ENCODE measurements at places on chromosomes 6 and 20.

GRCh38 chr20:50186151-50186885 lies 4.3 kb upstream of the CEBPB start:
- H3K4me1 ChIP-seq, result no peaks in the 10 kb centered on the region
- DNase-seq, result peak; percentile 93
- no peak overlapping the region for H3K4me3 ChIP-seq
- peaks cover 17% of the 10 kb centered on the region for H3K27me3 ChIP-seq
- no peaks in the 10 kb centered on the region for H3K36me3 ChIP-seq

DNA sequence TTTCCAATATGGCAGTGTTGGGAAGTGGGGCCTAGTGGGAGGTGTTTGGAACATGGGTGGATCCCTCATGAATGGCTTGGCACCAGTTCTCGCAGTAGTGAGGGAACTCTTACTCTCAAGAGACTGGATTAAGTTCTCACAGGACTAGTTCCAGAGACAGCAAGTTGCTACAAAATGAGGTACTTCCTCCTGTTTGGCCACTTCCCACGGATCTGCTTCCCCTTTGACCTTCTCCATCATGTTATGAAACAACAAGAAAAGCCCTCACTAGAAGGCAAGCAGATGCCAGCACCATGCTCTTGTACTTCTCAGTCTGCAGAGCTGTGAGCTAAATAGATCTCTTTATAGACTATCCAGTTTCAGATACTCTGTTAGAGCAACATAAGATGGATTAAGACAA lies 3.1 kb downstream of the RSPH3 start:
- H3K4me3 ChIP-seq, result no peak overlapping the region
- H3K27me3 ChIP-seq, result peaks cover 10% of the 10 kb centered on the region
- H3K36me3 ChIP-seq, result no peaks in the 10 kb centered on the region
- H3K27ac ChIP-seq, result no peak overlapping the region
- peaks cover 25% of the 10 kb centered on the region for H3K4me1 ChIP-seq

DNA sequence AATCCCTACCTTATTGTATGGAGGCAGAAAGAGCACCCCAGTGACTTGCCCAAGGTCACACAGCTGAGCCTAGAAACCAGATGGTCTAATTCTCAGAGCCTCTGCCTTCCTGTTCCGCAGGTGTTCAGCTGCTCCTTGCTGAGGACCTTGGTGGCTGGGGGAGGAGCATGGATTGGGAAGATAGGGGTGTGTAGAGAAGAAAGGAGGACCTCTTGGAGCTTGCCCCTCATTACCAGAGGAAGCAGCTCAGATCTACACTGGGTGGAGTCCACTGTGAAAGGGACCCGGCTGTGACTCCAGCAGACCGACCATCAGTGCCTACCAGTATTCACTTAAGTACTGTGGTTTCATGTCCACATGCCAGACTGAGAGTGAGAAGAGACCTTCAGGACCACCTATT lies 15.2 kb downstream of the FOXP4 start:
- no peak overlapping the region for H3K4me3 ChIP-seq
- peaks cover 27% of the 10 kb centered on the region for H3K4me1 ChIP-seq
- no peak overlapping the region for H3K27ac ChIP-seq
- peaks cover 9% of the 10 kb centered on the region for H3K36me3 ChIP-seq
- H3K27me3 ChIP-seq, result peaks cover 92% of the 10 kb centered on the region

DNA sequence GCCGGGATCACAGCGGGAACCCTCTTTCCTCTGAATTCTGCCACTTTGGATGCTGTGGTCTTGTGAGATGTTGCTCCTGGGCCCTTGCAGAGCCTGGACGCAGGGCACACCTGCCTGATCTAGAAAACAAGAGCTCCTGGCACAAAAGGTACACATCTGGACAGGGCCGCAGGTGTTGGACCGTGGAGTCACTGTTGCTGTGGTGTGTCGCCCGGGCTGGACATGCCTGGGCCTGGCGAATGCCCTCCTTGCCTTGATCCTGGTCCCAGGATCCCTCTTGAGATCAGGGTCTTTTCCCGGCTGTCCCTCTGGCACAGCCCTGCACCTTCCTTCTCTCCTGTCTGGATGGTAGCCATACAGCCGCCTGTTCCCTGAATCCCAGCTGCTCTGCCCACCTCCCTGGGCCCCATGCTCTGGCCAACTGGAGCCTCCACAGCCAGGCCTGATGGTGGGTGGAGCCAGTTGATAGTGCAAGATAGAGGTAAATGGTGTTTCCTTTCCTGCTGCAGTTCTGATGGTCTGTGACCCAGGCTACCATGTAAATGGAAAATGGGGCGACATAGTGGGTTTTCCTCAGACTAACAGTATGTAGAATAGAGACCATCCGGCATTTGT lies 5.0 kb downstream of the FOXP4 start:
- no peak for DNase-seq
- H3K4me3 ChIP-seq, result no peak overlapping the region
- H3K36me3 ChIP-seq, result peaks cover 2% of the 10 kb centered on the region
- H3K27ac ChIP-seq, result no peak overlapping the region
- peaks cover 93% of the 10 kb centered on the region for H3K27me3 ChIP-seq

DNA sequence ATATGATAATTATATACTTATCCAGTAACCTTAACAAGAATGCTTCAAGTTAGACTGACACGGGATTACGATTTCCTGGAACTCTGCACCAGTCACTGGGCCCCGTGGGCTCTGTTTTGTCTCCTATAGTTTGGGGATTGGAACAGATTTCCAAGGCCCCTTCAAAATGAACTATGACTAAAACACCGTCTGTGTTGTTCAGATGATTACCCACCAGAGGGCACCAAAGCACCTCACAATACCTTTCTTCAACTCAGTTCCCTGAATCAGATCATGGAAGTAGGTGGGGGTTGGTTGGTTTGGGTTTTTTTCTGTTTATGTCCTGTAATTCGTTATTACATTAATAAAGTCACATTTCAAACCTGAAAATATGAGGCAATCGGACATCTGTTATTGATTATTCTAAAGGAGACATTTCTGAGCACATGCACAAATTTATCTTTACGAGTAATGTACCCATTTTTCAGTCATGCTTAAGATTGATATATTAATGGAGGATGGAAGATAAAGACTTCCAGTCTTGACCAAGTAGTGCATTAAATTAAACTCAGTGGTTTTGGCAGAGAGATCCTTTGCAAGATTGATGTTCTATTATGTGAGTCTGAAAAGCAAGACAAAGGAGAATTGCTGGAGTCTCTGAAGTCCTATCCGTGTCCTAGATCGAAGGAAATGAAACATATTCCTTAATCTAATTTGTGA lies 112.0 kb upstream of the COL21A1 start:
- H3K27ac ChIP-seq, result no peak overlapping the region
- peaks cover 5% of the 10 kb centered on the region for H3K27me3 ChIP-seq
- no peak overlapping the region for H3K4me3 ChIP-seq
- DNase-seq, result peak; percentile 72
- H3K4me1 ChIP-seq, result no peaks in the 10 kb centered on the region
- no peaks in the 10 kb centered on the region for H3K36me3 ChIP-seq

DNA sequence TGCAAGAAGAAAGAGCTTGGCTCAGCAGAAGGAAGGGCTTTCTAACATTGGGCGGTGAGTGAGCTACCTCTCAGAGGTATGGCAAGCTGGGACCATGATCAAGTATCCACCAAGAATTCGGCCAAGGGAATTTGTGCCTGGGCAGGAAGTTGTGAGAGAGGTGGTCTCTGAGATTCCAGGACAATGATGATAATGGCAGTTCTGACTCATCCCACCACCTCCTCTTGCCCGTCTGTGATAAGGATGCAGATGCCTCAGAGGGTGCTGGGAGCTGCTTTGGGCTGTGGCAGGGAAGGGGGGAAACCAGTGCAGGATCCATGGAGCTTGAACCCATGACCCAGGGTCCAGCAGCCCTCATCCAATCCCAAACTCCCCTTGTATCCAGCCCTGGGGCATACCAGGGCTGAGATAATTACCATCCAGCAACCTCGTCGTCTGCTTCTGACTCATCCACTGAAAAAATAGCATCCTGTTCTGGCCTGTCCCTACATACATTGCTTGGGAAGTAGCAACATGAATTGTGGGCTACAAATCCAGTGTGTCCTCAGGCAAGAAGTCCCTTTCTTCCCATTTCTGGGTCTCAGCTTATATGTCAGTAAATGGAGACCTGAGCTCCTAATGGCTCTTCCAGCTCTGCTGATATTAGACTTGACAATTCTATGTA lies 5.9 kb downstream of the TGM6 start:
- DNase-seq, result no peak
- H3K36me3 ChIP-seq, result no peaks in the 10 kb centered on the region
- no peak overlapping the region for H3K4me3 ChIP-seq
- no peak overlapping the region for H3K27ac ChIP-seq
- H3K27me3 ChIP-seq, result peaks cover 69% of the 10 kb centered on the region

DNA sequence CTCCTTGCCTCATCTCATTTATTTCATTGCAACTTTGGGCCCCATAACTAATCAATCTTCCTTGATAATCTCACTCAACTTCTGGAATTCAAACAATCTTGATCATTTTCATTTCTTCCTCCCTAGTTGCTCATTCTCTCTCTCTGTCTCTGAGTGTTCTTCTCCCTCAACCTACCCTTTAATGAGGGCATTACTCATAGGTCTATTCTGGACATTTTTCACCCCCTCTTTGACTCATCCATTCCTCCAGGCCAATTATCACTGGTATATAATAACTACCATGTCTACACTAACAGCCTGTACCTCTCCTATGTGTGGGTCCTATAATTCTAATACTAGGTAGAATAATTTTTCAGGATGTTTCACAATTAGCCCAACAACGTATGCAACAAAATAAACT lies 78.8 kb downstream of the COL21A1 start:
- no peaks in the 10 kb centered on the region for H3K27me3 ChIP-seq
- H3K36me3 ChIP-seq, result no peaks in the 10 kb centered on the region
- H3K4me3 ChIP-seq, result no peak overlapping the region
- no peak for DNase-seq

DNA sequence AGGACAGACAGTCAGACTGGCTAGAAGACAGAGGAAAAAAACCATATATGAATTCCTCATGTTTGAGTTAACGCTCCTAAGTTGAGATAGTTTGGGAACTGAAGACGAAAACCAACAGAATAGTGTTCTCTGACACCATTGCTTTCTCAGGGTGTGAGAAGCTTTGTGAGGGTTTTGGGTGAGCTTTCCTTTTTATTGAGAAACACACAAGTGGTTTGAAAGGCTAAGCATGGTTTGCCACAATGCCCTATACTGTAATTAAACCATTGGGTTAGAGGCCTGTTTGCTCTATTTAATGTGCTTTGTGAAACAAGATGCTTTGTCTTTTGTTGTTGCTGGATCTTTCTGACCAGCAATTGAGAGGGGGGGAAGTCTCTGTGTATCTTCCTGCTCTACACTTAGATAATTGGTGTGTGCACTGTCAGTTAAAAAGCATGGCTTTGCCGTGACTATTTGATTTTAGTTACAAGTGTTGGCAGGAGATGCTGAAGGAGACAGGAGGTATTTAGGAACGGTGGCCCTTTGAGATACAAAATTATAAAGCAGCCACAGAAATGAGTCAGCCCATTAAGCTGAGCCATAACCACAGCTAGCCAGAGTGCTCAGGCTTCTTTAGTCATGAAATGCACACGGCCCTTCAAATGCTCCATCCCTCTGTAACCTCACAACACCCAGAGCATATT lies 273.0 kb upstream of the PREP start:
- no peak for DNase-seq
- no peaks in the 10 kb centered on the region for H3K4me1 ChIP-seq
- H3K27me3 ChIP-seq, result peaks cover 9% of the 10 kb centered on the region
- no peak overlapping the region for H3K4me3 ChIP-seq
- no peak overlapping the region for H3K27ac ChIP-seq
- H3K36me3 ChIP-seq, result no peaks in the 10 kb centered on the region

DNA sequence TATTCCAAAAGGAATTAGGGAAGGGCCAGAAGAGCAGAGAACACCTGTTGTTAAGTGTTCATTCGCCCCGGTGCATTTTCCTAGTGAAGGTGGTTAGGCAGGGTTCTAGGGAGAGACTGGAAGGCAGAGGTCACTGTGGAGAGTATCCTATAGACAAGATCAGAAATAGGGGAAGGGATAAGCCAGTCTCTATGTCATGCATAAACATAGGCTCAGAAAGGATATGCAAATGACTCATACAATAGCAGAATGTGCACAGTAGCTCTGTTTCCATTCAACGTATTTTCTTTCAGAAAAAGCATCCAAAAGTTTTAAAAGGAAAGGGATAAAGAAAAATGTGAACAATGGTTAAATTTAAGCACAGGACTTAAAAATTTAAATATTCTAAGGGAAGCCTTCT lies 47.4 kb downstream of the BMP6 start:
- H3K4me1 ChIP-seq, result no peaks in the 10 kb centered on the region
- no peak overlapping the region for H3K27ac ChIP-seq
- no peak overlapping the region for H3K4me3 ChIP-seq
- peaks cover 7% of the 10 kb centered on the region for H3K27me3 ChIP-seq
- no peaks in the 10 kb centered on the region for H3K36me3 ChIP-seq

- H3K4me1 ChIP-seq, result peaks cover 2% of the 10 kb centered on the region
- DNase-seq, result no peak
- H3K36me3 ChIP-seq, result no peaks in the 10 kb centered on the region
- no peak overlapping the region for H3K4me3 ChIP-seq
Measured at GRCh38 chr6:3283641-3284435, 25.1 kb downstream of the PSMG4 start.

GRCh38 chr6:168376120-168376519 lies 56.5 kb upstream of the DACT2 start:
- no peak overlapping the region for H3K4me3 ChIP-seq
- DNase-seq, result no peak
- H3K4me1 ChIP-seq, result no peaks in the 10 kb centered on the region
- H3K27me3 ChIP-seq, result no peaks in the 10 kb centered on the region

DNA sequence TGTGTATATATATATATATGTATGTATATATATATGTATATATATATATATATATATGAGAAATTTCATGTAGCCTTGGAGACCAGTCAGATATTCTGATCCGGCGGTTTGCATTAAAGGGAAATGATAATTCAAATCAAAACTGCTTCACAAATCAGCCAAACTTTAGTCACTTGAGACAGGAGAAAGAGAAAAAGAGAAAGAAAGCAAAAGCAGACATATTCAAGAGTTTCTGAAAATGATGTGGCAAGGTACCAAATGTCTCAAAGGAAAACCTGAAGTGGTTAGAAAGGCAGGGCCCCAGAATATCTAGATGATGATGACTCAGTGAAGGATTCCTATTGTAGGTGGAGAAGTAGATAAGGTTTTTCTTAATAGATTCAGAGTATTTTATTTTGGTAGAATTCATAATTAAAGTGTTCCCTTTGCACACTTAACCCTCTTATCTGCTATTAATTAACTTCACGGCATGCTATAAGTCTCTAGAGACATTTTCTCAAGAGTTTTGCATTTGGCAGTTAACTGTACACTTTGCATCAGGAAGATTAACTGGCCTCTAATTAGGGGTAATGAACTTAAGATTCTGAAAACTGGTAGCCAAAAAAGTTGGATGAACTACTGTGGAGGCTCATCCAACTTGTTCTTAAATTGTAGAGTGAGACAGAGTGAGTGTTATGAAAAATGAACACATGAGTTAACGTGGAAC lies 50.1 kb upstream of the ASF1A start:
- no peaks in the 10 kb centered on the region for H3K27me3 ChIP-seq
- no peak overlapping the region for H3K4me3 ChIP-seq
- no peak overlapping the region for H3K27ac ChIP-seq
- DNase-seq, result no peak
- peaks cover 28% of the 10 kb centered on the region for H3K36me3 ChIP-seq
- H3K4me1 ChIP-seq, result peaks cover 17% of the 10 kb centered on the region

- no peak for DNase-seq
- H3K27ac ChIP-seq, result no peak overlapping the region
- no peaks in the 10 kb centered on the region for H3K27me3 ChIP-seq
- H3K4me3 ChIP-seq, result no peak overlapping the region
- H3K36me3 ChIP-seq, result peaks cover 70% of the 10 kb centered on the region
Measured at GRCh38 chr6:24888715-24889370, 46.9 kb downstream of the RIPOR2 start.

All from activated naive CD4-positive, alpha-beta T cell treated with anti-CD3 and anti-CD28 coated beads, Interleukin-2, amount 10 ng/mL, durations not matched to agents 7 days and 5 days (primary cell).